ENCODE measurements at places on chromosomes 2 and 18. TPM values are rescaled to one million over a fixed set of nuclear protein-coding genes. Genes with fewer than 3 reads are reported as not detected.

DNA sequence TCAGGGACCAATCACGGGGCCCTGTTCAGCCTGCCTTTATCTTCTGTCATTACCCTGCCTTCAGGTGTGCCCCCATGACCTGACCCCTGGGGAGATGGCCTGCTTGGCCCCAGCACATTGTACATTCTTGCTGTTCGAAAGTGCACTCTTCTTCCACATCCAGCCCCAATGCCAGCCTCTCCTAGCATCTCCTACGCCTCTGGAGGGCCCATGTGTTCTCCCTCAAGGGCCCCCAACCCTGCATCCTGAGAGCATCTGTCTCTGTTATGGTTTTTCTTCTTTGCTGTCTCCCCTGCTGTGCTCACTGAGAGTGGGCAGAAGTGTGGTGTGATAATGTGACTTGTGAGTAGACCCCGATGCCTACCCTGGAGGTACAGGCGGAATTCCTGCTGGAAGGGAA, 41.5 kb upstream of the OTOS start:
- DNase-seq, result no peak

DNA sequence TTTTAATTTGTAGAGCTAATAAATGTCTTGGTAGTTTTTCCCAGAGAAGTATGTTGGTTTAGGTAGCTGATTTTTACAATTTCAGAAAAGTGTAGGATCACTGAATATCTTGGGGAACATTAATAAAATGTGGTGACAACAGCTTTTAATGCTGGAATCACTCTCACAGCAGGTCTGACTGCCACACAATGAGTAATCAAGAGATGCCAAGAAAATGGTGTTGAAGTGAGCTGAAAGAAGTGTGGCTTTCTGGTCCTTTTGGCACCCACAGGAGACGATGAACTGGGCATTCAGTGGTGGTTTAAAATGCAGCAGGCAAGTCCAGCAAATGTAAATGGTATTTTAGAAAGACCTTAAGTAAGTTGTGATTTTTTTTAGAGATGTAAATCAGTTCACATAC, 175.8 kb downstream of the CBLN2 start:
- no peak for DNase-seq

COL5A2 gene
- polyA plus RNA-seq, result 348 TPM

GRCh38 chr2:145095641-145096435, 575.9 kb upstream of the ZEB2 start:
- DNase-seq, result no peak

DNA sequence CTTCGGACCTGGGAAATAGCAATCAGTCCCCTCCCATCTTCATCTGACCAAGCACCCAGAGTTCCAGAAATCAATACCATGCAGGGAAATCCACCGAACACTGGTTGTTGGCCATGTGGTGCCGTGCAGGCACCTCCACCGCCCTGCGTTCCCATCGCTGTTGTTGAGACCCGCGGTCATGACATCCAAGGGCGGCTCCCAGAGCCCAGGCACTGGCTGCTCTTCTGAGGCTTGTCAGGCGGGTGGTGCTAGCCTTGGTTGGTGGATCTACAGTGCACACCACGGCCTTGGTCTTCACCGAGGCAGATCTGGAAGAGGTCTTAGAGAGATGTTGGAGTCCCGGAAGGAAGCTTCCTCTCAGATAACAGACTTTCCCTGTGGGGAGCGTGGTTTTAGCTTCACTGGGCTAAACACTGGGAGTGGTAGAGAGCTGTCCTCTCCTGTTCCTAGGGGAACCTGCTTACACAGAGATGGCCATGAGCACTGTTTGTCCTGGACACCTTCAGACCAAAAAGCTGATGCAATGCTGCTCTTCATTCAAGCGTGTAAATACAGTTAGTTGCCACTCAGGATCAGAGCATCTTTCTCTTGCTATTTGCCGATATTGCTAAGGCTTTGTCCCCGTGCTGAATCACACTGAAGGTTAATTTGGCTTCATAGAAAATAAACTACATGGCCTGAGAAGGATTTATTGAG, 58.3 kb downstream of the SMIM21 start:
- DNase-seq, result no peak
